ENCODE measurements at places on chromosomes 5 and 9. TPM values are rescaled to one million over a fixed set of nuclear protein-coding genes. Genes with fewer than 3 reads are reported as not detected.

GRCh38 chr9:23408874-23409273 lies 417.2 kb downstream of the ELAVL2 start:
- ATAC-seq, result no peak

- ATAC-seq, result no peak
Measured at GRCh38 chr5:158699298-158699880, 400.3 kb downstream of the EBF1 start.

GZMA gene
- total RNA-seq, result 33.9 TPM

DNA sequence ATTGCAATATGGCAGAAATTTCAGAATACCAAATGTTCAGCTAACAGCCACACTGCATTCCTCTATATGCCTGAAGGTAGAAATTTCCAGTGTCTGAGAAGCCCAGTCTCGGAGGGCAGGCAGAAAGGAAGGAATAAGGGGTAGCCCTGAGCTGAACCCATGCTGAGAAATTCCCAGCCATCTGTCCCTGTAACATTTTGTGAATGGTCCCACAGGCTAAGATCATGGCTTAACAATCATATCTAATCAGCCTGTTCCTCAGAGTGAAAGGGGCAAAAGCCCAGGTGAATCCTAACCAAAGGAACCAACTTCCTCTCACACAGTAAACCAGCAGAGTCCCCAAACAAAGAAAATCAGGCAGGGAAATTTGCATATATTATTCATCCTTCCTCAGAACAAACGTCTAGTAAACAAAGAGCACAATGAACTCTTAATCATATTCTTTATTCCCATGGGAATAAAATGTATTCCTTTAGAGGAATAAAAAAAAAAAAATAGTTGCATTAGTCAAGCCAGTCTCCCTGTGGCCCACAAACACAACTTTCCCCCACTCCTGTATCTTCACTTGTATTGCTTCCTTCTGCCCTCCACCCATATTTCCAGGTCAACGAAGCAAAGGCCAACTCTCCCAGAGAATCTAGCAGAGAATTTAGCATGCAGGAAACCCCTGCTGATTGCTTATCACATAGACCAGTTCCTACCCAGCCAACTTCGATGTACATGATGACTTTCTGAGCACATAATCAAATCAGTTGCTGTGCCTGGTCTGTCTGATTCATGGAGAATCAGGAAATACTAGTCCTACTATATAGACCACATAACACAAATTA lies 257.6 kb downstream of the FAM114A2 start:
- no peak for ATAC-seq

DNA sequence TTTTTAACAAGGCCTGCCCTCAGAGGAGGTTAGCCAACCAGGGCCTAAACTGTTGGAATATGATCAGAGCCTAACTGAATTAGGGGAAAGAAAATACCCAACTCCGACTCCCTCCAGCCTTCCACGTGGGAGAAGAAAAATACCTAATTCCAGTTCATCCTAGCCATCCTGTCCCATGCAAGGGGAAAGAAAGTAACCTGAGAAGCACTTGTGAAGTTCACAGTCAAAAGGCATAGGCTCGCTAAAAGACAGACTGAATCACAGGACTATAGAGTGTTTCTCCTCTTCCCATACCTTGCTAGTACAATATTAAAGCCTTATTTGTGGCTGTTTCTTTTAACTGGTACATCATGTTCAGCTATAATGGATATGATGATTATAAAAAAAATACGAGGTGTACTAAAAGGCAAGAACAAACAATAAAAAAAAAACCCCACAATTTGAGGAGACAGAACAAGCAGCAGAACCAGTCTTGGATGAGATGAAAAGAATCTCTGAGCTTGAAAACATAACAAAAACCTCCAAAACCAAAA lies 18.0 kb upstream of the ATP10B start:
- ATAC-seq, result no peak

JMY gene
- 11.2 TPM for total RNA-seq

LCN10 gene
- 1.0 TPM for total RNA-seq
